ENCODE measurements at places on chromosomes 1 and 21.
A peak's percentile ranks its signal among the peaks of the same experiment; 100 is the strongest.

- DNase-seq: no peak
These were observed 161.8 kb upstream of the B3GALT2 start for GRCh38 chr1:193348091-193348768.

DNA sequence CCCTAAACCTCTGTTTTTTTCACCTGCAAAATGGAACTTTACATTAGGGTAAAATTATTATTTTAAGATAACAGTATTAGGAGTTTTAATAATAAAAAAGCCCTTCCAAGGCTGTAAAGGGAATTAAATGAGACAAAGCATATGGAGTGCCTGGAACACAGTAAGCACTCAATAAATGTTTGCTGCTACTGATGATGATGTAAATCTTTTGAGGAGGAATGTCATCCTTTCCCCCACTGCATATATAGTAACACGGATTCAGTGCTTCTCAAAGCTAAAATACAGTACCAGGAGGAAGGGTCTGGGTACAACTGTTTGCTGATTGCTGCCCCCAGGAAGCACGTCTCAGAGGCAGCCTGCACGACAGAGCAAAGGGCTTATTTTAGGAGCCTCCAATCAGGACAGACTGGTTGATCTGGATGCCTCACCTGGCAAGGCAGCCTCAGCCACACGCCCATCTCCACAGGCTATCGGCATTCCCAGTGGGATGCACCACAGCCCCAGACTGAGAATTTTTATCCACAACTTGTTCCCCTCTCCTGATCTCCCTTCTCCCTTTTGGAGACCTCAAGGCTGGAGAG is 64.4 kb downstream of the GADD45A start:
- no peak for DNase-seq

DNA sequence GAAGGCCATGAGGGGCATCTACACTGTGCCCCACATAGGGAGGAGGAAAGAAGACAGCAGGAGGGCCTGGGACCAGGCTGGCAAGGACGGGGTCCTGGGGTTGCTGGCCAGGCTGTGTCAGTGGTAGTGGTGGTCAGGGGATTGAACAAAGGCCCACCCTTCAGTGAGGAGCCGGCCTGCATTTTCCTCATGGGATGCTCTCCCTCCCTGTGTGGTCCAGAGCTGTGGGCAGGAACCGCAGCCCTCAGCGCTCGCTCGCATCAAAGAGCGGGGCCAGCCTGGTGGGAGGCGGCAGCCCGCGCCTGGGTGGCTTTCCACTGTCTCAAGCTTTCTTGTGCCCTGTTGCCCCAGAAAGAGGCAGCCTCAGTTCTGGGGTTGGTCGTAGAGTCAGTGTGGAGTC is 24.8 kb downstream of the LHX4 start:
- DNase-seq: no peak

GRCh38 chr1:112462953-112463279 is 45.8 kb upstream of the WNT2B start:
- no peak for DNase-seq

GRCh38 chr1:2270260-2271100 is 42.4 kb downstream of the SKI start:
- DNase-seq: no peak

GRCh38 chr1:30523055-30524020 is 200.0 kb downstream of the MATN1 start:
- DNase-seq: no peak

- no peak for DNase-seq
These were observed 4.1 kb upstream of the TRAF3IP3 start for GRCh38 chr1:209751627-209752231.

GRCh38 chr1:85135392-85135798 is 65.4 kb downstream of the SYDE2 start:
- no peak for DNase-seq

- no peak for DNase-seq
These were observed 58.6 kb upstream of the GJB5 start for GRCh38 chr1:34696230-34696629.

DNA sequence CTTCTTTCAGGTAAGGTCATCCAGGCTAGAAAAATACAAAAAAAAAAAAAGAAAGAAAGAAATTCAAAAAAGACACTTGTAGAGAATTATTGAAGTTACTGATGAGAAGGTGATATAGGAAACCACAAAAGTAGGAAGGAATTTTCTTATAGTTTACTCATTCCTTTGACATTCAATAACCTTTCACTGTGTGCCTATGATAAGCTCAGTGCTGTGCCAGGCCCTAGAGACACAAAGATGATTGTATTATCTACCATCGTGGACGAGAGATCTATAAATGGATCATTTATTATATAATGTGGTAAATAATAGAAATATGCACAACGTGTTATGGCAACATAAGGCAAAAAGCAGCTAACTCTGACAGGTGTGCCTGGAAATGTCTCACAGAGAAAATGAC is 109.6 kb upstream of the NGF start:
- DNase-seq: no peak

- DNase-seq: no peak
These were observed 65.3 kb downstream of the SUSD4 start for GRCh38 chr1:223298701-223299100.

DNA sequence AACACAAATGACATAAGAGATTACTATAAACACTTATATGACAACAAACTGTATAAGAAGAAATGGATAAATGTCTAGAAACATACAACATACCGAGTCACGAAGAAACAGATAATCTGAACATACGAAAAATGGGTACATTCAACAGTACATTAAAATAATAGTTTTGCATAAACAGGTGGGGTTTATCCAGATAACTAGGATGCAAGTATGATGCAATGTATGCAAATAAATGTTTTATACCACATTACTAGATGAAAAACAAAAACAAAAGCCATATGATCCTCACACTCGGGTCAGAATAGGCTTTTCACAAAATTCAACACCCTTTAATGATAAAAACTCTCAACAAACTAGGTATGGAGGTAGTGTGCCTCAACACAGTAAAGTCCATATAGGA is 1585.7 kb downstream of the BRINP3 start:
- DNase-seq: no peak

DNA sequence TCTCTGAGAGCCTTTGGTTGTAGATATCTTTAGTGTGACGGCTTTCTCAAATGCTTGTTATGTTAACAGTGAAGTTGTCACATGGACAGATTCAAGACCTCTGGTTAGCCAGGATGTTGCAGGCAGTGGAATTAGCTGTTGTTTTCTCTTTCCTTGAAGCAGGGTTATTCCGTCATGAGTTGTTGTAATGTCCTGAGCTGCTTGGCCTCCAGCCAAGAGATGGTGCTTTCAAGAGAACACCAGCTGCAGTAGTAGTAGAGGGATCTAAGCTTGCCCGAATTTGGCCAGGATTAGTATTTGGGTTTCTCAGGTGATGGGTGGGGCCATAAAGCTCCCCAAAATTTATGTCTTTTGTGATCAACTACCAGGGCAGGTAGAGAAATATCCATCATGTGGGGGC is 13.4 kb downstream of the KCNE1 start:
- no peak for DNase-seq

DNA sequence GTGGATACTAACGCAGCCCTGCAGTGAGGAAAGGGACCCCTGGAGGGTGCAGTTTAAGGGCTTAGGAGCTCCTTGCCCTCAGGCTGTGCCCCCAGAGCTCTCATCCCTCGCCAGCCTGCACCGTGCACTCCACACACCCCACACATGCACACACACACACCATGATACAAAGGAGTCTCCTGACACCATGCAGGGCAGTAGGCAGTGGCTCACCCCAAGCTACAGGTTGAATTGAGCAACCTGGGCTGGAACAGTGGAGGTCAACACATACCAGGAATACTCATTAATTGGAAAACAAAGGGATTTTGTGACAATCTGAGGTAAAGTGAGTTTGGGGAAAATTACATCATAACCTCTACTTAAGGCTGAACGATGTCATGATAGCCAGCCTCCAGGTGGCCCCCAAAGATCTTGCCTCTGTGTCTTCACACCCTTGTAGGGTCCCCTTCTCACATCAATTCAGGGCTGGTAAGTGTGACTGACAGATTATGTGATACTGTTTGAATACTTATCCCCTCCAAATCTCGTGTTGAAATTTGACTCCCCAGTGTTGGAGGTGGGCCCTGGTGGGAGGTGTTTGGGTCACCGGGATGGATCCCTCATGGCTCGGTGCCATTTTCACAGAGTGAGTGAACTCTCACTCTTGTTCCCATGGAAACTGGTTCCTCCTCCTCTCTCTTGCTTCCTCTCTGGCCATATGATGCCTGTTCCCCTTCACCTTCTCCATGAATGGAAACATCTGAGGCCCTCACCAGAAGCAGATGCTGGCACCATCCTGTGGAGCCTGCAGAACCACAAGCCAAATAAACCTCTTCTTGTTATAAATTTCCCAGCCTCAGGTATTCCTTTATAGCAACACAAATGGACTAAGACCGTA is 111.0 kb upstream of the RAB4A start:
- no peak for DNase-seq

- no peak for DNase-seq
These were observed 65.9 kb upstream of the LRRN2 start for GRCh38 chr1:204751480-204751879.

- no peak for DNase-seq
These were observed 129.8 kb downstream of the CNIH3 start for GRCh38 chr1:224745924-224746323.

GRCh38 chr1:44072204-44072603 is 40.9 kb upstream of the SLC6A9 start:
- DNase-seq: no peak

GRCh38 chr1:38953433-38953860 is 11.8 kb upstream of the RHBDL2 start:
- DNase-seq: no peak

- no peak for DNase-seq
These were observed 147.8 kb upstream of the MAP1LC3C start for GRCh38 chr1:242146652-242147051.

DNA sequence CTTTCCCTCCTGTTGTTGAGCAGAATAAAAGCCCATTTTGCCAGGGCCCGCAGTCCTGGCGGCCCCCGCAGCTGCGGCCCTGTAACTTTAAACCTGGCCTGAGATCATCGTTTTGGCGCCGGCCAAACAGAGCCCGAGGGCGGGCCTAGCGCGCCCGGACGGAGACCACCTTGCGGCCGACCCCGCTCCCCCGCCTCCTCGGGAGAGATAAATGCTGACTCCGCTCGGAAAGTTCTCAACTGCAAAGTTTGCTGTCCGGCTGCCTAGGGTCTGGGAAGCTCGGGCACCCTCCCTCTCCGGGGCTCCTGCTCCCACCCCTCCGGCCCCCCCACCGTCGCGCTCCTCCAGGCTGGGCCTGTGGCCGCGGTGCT is at the start of gene PDPN:
Gene PDPN, plus strand, starts transcription at position 238 of the 371 bp plus-strand sequence. CDS start 202 bp downstream, outside the sequence.
- DNase-seq: no peak

- no peak for DNase-seq
These were observed 25.8 kb downstream of the OSBPL9 start for GRCh38 chr1:51642739-51643142.

- no peak for DNase-seq
These were observed 8.0 kb downstream of the RRP1B start for GRCh38 chr21:43667191-43667904.

GRCh38 chr1:161185282-161185682 is 8.0 kb upstream of the B4GALT3 start:
- peak; percentile 25 for DNase-seq

GRCh38 chr1:63124666-63125191 is 197.6 kb upstream of the FOXD3 start:
- DNase-seq: no peak

- DNase-seq: no peak
These were observed 60.7 kb downstream of the MORN1 start for GRCh38 chr1:2330519-2331199.

GRCh38 chr1:26750428-26750827 is 37.3 kb upstream of the PIGV start:
- DNase-seq: no peak

DNA sequence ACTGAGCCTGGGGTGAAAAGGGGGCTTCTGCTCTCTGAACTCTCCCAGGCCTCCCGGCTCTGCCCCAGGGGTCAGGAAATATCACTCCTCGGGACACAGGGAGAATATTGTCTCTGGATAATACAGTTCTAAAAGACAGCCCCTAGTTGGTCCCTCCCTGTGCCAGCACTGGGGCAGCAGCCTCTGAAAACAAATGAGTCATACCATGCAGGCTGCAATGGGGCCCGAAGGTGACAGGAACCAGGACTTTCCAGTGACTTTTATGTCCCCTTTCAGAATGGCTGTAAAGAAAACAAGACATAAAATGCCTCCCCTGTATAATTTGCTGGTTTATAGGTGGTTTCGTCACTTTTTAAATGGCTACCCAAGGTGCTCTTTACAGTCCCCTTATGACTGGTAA is 360.0 kb downstream of the NPHP4 start:
- no peak for DNase-seq

DNA sequence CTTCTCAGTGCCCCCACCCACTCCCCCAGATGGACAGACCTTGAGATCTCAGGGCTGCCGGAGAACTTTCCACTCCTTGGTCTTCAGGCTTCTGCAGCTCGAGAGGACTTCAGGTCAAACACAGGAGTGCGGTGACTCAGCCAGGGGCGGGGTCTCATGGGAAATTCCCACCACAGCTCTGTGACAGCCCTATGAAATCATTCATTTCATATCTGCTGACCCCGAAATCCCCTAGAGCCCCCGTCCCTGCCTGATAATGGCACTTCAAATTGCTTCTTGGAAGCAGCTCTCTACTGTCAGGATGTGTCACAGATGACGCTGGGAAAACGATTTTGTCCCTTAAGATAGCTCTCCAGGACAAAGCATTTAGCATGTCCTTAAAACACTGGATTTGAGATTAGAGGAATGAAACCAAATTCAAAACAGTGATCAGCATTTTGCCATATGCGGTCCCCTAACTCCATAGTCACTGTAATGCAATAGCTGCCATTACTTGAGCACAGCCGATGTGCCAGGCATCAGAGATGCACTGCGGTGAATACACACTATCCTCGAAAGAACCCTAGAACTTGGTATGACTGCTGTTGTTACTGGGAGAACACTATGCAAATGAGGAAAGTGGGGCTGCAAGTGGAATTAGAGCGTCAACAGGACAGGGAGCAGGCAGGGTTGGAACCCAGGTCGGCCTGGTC is at the start of gene TNFRSF9:
Gene TNFRSF9, minus strand, starts transcription at position 95 of the 692 bp plus-strand sequence. CDS start 845 bp downstream, outside the sequence.
- no peak for DNase-seq

- DNase-seq: peak; percentile 11
These were observed 519 bp downstream of the FNBP1L start for GRCh38 chr1:93448292-93448982.

DNA sequence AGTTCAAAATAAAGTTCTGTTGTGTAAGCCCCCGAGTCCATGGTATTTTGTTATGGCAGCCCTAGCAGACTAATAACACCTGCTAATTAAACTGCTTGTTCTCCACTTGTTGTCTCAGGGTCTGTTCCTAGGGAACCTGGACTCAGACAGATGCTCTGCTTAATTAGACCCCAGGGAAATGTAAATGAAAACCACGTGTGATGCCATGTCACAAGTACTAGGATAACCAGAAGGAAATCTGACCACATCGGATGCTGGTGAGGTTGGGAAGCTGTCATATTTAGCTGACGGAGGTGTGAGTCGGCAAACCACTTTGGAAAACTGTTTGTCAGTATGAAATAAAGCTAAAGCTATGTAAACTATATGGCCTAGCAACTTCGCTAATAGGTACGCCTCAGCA is 19.6 kb downstream of the EDN2 start:
- no peak for DNase-seq

DNA sequence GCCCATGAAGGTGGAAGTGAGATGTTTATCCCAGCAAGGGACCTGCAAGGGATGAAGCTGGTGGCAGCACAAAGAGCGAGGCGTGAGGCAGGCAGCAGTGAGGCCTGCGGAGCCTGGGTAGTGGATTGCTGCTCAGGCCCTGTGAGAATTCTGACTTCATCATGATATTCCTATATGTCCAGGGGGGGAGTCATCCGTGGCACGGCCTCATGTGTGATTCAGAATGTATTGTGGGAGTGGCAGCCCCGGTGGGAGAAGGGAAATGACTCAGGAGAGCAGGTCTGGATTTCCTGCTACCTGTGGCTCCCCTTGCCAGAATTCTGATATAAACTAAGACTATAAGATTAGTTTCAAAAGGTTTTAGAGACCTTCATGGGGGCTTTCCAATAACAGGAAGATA is 240.9 kb downstream of the CAMTA1 start:
- no peak for DNase-seq
